ENCODE measurements at places on chromosomes 5 and 9.

DNA sequence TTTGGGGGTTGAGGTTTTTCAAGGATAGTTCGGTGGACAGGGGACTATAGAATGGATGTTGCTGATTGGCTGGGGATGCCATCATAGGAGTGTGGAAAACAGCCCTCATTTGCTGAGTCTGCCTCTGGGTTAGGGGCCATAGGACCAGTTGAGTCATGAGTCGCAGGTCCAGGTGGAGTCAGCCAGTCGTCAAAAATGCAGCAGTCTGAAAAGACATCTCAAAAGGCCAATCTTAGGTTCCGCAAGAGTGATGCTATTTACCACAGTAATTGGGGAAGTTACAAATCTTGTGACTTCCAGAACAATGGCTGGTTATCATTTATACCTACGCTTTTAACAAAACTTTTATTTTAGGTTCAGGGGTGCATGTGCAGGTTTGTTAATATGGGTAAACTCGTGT is 276.0 kb upstream of the DMRT1 start:
- no peak for DNase-seq

- no peak for DNase-seq
These were observed 63.6 kb downstream of the CCDC192 start for GRCh38 chr5:127766676-127767335.

DNA sequence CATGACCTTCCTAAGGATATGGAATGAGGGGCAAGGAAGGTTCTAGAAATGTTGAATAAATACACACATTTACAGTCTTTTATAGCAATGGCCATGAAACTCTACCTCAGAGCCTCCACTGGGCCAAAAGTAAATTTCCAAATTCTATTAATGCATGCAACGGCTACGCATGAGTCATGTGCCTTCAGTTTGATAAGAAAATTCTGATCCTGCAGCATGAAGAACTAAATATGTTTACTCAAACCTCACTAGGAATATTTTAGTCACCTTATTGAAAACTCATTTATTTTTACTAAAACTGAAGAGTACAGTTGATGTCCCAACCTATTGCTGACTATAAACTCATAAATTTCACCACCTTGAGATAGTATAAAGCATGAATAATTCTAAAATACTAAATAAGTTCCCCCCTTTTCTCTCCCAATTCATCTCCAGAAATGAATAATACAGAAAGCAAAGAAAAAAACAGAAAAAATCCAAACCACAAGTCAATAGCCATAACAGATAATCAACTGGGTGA is 92.4 kb downstream of the GNAQ start:
- DNase-seq = no peak

DNA sequence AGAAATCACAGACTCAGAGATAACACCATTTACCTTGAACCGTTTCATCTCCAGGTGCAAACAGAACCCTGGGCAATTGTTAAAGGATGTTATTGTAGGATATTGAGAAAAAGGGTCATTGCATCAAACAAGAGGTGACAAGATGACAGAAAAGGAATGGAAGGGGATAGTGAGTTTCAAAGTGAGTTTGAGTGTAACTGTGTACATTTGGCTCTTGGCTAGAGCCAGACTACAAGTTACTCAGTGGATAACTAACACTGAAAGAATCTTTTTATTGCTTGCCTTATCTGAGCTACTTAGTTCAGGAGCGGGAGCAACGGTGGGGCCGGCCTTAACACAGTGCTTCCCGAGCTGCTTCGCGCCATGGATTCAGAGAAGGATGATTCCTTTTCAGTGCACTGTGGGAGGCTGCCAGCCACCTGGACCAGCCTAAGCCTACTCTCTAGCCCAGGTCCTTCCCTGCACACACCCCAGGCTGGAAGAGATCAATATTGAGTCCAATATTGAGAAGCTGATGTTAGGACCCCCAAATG is 193.4 kb downstream of the ATPSCKMT start:
- DNase-seq = no peak

DNA sequence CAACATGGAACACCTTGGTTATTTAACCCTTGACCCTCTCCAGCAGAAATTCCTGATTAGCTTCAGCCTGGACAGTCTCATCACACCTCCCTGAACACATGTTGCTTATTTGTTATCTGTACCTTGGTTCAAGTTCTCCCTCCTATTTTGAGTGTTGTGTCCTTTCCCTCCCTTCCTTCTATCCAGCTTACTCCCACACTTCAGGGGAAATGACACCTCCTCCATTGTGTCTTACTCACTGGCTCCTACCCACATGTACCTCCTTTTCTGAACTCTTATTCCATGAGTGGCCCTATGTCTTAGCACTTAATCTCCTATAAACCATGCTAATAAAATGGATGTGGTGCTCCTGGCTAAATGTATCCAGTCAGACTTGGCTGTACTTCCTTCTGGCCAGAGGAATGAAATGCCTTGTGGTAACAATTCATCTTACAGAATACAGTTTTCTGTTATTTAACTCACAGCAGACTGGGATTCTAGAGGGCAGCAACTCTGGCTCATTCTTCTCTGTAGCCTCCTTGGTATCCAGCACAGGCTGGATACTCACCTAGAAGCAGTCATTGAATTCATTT is 11.2 kb downstream of the LIX1 start:
- DNase-seq = no peak

DNA sequence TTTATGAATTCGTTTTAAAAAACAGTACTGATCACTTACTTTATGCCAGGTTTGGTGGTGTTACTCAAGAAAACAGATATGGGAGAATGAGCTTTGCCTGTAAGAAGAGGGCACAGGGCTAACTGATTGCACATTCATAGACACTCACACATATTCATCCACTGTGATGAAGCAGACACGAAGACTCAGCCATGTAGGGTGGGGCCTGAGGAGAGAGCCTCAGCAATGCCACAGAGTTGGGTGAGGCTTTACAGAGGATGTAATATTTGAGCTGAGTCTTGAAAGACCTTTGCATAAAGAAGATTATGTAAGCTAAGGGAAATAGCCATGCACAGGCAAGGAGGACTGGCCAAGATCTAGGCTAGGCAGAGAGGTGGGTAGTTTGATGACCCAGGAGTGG is 472.8 kb downstream of the PSAT1 start:
- DNase-seq = no peak

DNA sequence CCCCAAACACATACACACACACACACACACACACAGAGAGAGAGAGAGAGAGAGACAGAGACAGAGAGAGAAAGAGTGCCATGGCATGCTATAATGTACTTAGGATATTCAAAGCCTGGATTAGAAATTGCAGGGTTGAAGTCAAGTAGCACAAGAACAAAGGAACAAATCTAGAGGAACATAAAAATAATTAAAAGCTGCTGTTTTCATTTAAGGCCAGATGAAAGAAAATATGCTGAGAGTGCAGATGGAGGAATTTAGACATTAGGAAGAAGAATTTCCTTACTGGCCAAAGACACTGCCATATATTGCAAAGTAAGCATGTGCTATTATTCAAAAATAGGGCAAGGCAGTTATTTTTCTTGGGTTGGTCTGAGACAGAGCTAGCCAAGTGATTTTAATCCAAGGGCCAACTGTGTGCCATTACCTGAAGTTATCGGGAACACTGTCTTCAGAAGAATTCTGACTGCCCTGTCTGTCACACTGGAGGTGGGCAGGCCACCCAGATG is 31.7 kb downstream of the HSD17B3 start:
- no peak for DNase-seq

GRCh38 chr5:77356740-77357139 is 135.4 kb downstream of the WDR41 start:
- no peak for DNase-seq

DNA sequence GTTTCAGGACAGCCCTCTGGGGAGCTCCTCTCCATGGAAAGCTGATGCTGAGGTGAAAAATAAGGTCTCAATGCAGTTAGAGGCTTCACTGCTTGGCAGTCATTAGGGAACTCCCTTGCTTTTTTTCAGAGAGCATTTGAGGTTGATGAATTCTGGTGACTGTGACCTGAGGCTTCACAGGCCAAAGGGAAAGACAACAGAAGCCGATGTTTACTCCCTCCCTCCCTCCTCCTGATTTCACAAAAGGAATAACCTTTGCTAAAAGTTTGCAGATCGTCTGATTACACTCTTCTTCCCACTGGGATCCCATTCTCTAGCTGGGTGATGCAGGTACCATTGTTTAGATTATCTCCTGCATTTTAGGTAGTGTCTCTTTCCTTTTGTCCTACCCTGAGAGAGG is 329.4 kb downstream of the KIF4B start:
- no peak for DNase-seq

- DNase-seq = no peak
These were observed 32.3 kb downstream of the ERP44 start for GRCh38 chr9:100066539-100066938.

- peak; percentile 29 for DNase-seq
These were observed 2.6 kb upstream of the RFX3 start for GRCh38 chr9:3528451-3528850.

DNA sequence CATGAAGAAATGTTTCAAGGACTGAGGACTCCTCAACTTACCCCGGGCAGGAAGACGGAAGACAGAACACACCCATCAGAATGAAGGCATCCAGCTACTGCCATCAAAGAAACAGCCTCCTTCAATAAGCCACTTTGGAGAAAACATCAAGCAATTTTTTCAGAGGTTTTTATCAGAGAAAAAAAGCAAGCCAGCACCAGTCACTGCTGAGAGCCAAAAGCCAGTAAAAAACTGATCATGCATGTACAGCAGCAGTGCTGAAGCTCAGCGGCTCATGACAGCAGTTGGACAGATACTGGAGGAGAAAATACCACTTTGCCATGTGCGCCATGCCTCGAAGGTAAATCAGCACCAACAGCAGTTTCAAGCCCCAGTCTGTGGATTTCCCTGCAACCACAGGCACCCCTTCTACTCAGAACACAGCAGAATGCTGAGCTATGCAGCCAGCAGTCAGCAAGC is 10.1 kb upstream of the ZNF484 start:
- no peak for DNase-seq

DNA sequence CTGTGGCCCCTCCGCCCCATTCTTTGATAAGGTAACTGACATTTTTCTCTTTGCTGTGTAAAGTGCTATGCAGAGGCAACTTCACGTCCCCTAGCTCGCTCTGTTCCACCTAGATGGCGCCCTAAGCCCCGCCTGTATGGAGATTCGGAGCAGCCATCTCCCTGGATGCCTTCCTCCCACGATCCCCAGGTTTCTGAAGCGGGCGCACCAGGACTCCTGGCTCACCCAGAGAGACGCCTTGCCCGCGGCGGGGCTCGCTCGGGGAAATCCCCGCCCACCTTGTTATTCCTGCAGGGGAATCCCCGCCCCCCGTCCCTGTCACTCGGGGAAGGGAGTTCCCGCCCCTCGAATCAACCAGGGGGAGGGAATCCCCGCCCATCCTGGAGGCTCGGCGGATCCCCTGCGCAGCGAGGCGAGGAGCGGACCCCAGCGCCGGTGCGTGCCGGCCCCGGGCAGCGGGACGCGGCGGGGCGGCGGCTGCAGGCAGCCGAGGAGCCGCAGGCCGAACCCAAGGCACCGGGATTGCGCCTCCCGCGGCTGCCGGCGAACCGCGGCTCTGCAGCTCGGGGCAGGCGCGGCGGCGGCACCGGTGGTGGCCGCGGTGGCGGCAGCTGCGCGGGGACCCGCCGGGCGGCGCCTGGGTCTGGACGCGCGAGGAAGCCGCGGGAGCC is at the start of gene PDZD2:
Gene PDZD2 (plus strand): TSS at position 384 of the 671 bp plus-strand sequence.
- peak; percentile 28 for DNase-seq

GRCh38 chr5:120254385-120254784 is 209.7 kb upstream of the PRR16 start:
- DNase-seq = no peak

DNA sequence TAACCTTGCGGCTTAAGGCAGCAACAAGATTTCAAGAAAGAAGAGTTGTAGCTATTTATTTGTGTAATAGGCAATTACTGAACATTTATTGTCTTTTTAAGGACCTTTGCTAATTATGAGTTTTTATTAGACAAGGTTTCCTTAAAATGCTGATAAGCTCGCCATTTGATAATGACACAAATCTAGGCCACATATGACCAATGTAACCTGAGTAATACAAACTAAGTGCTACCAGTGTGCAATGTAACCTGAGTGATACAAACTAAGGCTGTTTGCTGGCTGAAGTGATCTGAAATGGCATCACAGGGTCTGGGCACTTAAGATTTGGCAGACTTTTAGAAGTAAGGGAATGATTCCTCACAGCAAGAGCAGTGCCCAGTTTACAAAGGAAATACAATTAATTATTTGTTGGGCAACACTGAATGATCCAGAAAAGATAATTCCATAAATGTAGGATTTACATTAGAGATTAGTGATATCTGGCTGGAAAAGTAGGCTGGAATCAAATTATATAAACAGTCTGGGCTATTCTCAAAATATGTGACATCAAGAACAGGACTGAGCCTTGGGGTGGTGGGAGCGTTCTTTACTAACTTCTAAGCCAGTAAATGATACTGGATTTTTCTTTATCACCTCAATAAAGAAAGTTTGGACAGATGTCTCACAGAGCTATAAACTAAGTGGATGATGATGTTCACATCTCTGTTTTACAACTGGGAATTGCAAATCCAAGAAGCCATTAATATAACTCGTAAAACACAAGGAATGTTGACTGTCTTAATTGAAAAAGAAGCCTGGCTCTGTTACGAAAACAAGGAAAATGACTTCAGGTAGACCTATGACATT is 54.8 kb downstream of the MRPS27 start:
- DNase-seq = no peak

- no peak for DNase-seq
These were observed 202.6 kb downstream of the PIK3R1 start for GRCh38 chr5:68418201-68418600.

GRCh38 chr9:120894321-120895148 is 17.5 kb upstream of the PHF19 start:
- DNase-seq = no peak

DNA sequence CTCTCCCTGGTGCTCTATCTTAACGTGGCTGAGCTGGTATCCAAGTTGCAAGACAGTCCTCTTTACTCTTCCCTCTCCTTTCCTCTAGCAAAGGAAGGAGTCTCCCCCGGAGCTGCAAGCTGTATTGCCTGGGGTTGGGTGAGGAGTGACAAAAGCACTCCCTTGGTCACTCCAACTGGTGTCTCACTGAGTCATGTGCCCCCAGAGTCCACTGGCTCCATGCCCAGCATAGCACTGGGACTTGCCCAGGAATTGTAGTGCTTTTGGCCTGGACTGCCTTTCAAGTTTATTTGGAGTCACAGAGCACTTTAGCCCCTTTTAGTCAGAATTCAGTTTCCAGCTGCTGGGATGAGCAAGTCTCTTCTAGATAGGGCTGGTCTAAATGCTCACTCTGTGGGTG is 82.6 kb upstream of the FST start:
- DNase-seq = no peak

- no peak for DNase-seq
These were observed 13.4 kb upstream of the DELE1 start for GRCh38 chr5:141910271-141910673.

DNA sequence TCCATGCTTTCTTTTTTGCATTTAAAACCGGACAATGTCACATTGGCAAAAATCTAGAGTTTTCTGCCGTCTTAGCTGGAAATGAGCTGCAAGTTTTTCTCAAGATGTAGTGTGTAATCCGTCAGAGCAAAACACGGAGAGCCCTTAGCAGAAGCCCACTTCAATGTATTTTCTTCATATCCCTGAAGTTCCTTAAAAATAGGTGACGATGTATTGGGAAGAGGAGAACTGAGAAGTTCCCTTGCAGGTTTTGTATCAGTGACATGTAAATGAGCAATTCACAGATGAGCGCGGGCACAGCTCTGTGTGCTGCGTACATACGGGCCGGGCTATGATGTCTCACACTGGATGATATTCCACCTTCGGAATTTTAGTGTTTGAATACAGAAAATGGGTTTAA is 14.8 kb upstream of the CLPTM1L start:
- no peak for DNase-seq

GRCh38 chr9:286071-286740 is 71.5 kb downstream of the DOCK8 start:
- no peak for DNase-seq

All from stimulated activated CD8-positive, alpha-beta memory T cell treated with anti-CD3 and anti-CD28 coated beads, Interleukin-4, amount 100 ng/mL, for 1 hour (primary cell).